ENCODE measurements at places on chromosomes 13 and 19. TPM values are rescaled to one million over a fixed set of nuclear protein-coding genes. Genes with fewer than 3 reads are reported as not detected.

- no peak overlapping the region for H3K27ac ChIP-seq
- no peaks in the 10 kb centered on the region for H3K36me3 ChIP-seq
- no peaks in the 10 kb centered on the region for H3K27me3 ChIP-seq
- no peaks in the 10 kb centered on the region for H3K4me1 ChIP-seq
- DNase-seq = no peak
These were observed 590.8 kb downstream of the LMO7 start for GRCh38 chr13:76226941-76227340.

Gene METTL21C
- not detected for total RNA-seq

GRCh38 chr13:61276401-61276800 lies 139.2 kb downstream of the PCDH20 start:
- H3K4me3 ChIP-seq = no peak overlapping the region
- no peaks in the 10 kb centered on the region for H3K36me3 ChIP-seq
- no peaks in the 10 kb centered on the region for H3K4me1 ChIP-seq

GRCh38 chr13:20185366-20186056 lies 7.2 kb downstream of the GJB2 start:
- peaks cover 3% of the 10 kb centered on the region for H3K4me1 ChIP-seq
- no peak for DNase-seq
- no peak overlapping the region for H3K27ac ChIP-seq
- no peak overlapping the region for H3K4me3 ChIP-seq

GRCh38 chr19:10729411-10729810 lies 11.5 kb downstream of the DNM2 start:
- no peaks in the 10 kb centered on the region for H3K27me3 ChIP-seq
- H3K36me3 ChIP-seq = no peaks in the 10 kb centered on the region

Gene YJEFN3
- total RNA-seq = 2.4 TPM

DNA sequence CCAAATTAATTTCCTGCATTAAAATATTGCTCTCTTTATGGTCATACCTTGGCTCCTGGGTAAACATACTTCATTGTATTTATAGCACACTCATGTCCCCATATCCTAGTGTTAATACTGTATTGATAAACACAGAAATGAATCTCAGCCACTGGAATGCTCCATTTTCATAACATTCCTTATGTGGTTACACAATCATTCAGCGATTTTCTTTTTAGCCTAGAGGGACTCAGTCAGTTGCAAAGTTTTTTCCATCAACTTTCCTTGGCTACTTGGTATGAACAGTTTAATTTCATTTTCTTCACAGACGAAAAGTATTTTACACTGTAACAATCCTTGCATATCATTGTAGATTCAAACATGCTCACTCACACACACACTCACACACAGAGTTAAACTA lies 471.5 kb downstream of the FGF14 start:
- no peaks in the 10 kb centered on the region for H3K4me1 ChIP-seq
- no peak for DNase-seq
- no peak overlapping the region for H3K4me3 ChIP-seq
- H3K36me3 ChIP-seq = no peaks in the 10 kb centered on the region
- H3K27ac ChIP-seq = no peak overlapping the region

- H3K36me3 ChIP-seq = no peaks in the 10 kb centered on the region
- H3K4me1 ChIP-seq = no peaks in the 10 kb centered on the region
- DNase-seq = no peak
- no peak overlapping the region for H3K4me3 ChIP-seq
These were observed 98.8 kb downstream of the CRYL1 start for GRCh38 chr13:20426766-20427448.

GRCh38 chr13:26562512-26562890 lies 5.0 kb downstream of the WASF3 start:
- DNase-seq = no peak
- H3K36me3 ChIP-seq = no peaks in the 10 kb centered on the region
- no peaks in the 10 kb centered on the region for H3K27me3 ChIP-seq
- peaks cover 3% of the 10 kb centered on the region for H3K4me1 ChIP-seq

DNA sequence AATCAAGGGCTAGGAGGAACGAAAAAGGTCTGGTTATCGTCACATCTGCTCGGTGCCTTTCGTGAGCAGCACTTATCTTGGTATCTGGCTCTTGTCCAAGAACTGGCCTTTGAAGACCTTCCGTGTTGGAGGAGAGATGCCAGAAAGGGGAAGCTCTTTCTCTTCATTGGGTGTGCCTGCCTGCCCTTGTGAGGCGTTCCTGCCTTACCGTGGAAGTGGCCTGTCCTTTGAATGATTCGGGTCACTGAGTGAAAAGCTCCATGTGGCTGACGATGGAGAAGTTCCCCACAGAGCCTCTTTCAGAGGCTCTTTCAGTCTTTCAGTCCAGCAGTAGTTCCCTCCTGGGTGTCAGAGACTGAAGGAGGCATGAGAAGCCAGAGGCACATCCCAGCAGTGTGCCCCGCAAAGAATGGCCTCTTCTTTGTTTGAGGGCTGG lies 121.5 kb upstream of the SLC10A2 start:
- DNase-seq = no peak
- no peak overlapping the region for H3K4me3 ChIP-seq
- no peaks in the 10 kb centered on the region for H3K36me3 ChIP-seq
- H3K4me1 ChIP-seq = no peaks in the 10 kb centered on the region
- no peaks in the 10 kb centered on the region for H3K27me3 ChIP-seq

DNA sequence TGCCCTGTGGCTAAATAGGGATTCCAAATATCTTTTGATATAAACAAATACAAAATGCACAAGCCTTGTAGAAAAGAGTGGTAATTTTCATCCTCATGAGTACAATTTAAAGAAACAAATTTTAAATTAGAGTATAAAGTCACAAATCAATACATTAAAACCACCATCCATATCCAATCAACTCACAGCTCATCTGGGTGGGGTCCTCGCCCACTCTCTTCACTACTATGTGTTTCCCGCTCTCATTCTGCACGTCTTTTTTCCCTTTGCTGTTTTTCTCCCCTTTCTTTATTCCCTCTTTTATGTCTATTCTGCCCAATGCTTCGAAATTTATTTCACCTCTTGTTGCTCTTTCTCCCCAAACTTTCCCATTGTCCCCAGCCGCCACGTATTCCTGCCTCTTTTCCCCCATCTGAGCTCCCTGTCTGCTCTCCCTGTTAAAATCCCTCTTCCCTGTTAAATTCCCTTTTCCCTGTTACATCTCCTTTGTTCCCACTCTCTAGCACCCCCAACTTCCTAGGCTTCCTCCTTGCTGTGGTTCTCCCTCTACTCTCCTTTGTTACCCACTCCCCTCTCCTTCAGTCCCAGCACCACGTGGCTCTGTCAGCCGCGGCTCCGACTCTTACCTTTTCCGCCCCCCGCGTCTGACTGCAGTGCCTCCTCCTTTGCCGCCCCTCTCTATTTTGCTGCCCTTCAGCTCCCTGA lies 1.3 kb downstream of the ZNF616 start:
- H3K27ac ChIP-seq = peak overlapping the region; percentile 94
- H3K27me3 ChIP-seq = no peaks in the 10 kb centered on the region
- DNase-seq = no peak
- peaks cover 20% of the 10 kb centered on the region for H3K4me1 ChIP-seq
- H3K36me3 ChIP-seq = no peaks in the 10 kb centered on the region

- H3K36me3 ChIP-seq = no peaks in the 10 kb centered on the region
- no peaks in the 10 kb centered on the region for H3K27me3 ChIP-seq
- no peak overlapping the region for H3K27ac ChIP-seq
- H3K4me1 ChIP-seq = no peaks in the 10 kb centered on the region
- no peak overlapping the region for H3K4me3 ChIP-seq
These were observed 19.5 kb upstream of the IFT88 start for GRCh38 chr13:20547479-20547908.

- H3K27ac ChIP-seq = no peak overlapping the region
- DNase-seq = no peak
- peaks cover 11% of the 10 kb centered on the region for H3K36me3 ChIP-seq
- H3K4me1 ChIP-seq = no peaks in the 10 kb centered on the region
- H3K4me3 ChIP-seq = no peak overlapping the region
These were observed 140.9 kb downstream of the TBC1D4 start for GRCh38 chr13:75341028-75341427.

GRCh38 chr13:23473221-23473620 lies 39.7 kb upstream of the SACS start:
- H3K27me3 ChIP-seq = no peaks in the 10 kb centered on the region
- no peaks in the 10 kb centered on the region for H3K4me1 ChIP-seq
- H3K36me3 ChIP-seq = no peaks in the 10 kb centered on the region
- DNase-seq = no peak

Gene PODNL1
- 0.83 TPM for total RNA-seq

DNA sequence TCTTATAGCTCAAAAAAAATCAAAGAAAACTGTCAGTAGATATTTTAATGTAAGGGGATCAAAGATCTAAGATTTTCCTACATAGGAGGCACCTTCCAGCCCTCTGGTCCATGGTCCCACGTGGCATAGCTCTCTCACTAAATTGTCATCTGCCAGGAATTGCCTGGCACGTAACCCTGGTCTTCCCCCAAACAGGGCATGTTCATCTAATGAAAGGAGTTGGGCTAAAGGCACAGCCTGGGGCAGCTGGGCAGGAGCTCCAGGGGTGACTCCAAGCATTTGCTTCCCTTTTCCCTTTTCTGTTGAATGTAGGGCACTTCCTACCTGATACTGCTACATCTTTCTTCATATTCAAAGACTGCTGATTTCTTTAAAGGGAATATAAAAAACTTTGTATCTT lies 148.7 kb downstream of the COL4A1 start:
- H3K27ac ChIP-seq = peak overlapping the region; percentile 6
- no peak for DNase-seq
- H3K36me3 ChIP-seq = peaks cover 59% of the 10 kb centered on the region
- no peak overlapping the region for H3K4me3 ChIP-seq
- no peaks in the 10 kb centered on the region for H3K27me3 ChIP-seq
- H3K4me1 ChIP-seq = peaks cover 11% of the 10 kb centered on the region

- peaks cover 41% of the 10 kb centered on the region for H3K4me1 ChIP-seq
- H3K4me3 ChIP-seq = no peak overlapping the region
- H3K36me3 ChIP-seq = no peaks in the 10 kb centered on the region
- no peak for DNase-seq
- H3K27ac ChIP-seq = peak overlapping the region; percentile 90
These were observed 21.7 kb downstream of the EDNRB start for GRCh38 chr13:77896977-77897376.

Gene CEACAM4
- total RNA-seq = 0.49 TPM

DNA sequence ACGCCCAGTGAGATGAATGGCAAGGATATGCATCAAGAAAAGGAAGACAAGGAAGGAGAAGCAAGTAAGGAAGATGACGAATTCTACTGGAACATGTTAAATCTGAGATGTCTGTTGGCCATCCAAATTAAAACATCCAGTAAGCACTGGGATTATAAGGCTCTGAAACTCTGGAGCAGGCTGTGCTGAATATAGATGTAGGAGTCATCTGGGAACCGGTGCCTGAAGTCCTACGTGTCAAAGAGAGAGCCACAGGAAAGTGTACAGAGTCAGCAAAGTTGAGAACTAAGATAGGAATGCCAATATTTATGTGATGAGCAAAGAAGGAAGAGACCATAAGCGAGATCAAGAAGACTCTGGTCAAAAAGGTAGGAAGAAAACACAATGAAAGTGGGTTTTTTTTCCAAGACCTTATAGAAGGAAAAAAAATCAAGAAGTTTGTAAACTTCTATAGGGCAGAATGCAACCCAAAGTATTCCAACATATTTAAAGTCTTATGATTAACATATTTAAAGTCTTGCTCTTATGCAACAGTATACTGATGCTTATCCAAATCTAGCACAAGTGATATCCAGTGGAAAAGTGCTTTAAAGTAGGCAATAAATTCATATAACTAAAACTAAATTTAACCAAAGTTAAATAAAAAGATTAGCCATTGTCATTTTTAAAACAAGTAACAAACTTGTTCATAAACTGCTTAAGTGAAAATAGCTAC lies 51.2 kb upstream of the EEF1AKMT1 start:
- H3K4me1 ChIP-seq = peaks cover 16% of the 10 kb centered on the region
- no peaks in the 10 kb centered on the region for H3K36me3 ChIP-seq
- peak overlapping the region; percentile 1 for H3K4me3 ChIP-seq
- peak overlapping the region; percentile 79 for H3K27ac ChIP-seq
- DNase-seq = no peak

DNA sequence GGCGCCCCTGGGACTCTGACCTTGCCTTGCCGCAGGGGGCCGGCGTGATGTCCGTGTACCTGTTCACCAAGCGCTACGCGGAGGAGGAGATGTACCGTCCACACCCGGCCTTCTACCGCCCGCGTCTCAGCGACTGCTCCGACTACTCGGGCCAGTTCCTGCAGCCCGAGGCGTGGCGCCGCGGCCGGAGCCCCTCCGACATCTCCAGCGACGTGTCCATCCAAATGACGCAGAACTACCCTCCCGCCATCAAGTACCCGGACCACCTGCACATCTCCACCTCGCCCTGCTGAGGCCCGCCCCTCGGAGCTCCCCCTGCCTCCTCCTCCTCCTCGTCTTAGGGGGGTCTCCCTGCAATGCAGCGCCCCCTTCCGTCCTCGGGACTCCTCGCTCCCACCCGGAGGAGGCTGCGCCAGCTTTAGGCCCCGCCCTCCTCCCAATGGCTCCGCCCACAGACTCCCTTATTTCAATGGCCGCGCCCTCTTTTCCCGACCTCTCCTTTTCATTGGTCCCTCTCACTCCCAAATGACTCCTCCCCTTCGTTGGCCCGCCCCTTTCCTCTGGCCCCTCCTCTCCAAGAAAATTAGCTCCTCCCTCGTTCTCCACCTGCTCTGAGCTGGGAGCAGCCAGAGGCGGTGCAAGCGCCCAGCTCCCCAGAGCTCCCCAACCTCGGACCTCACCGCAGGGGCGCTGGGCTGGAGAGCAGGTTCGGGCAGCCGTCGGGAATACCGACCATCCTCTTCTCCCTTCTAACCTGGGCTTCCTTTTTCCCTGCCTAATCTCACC lies 20.5 kb upstream of the CACNG8 start:
- peaks cover 85% of the 10 kb centered on the region for H3K27me3 ChIP-seq
- H3K27ac ChIP-seq = no peak overlapping the region
- H3K4me3 ChIP-seq = no peak overlapping the region
- H3K36me3 ChIP-seq = no peaks in the 10 kb centered on the region
- DNase-seq = no peak

DNA sequence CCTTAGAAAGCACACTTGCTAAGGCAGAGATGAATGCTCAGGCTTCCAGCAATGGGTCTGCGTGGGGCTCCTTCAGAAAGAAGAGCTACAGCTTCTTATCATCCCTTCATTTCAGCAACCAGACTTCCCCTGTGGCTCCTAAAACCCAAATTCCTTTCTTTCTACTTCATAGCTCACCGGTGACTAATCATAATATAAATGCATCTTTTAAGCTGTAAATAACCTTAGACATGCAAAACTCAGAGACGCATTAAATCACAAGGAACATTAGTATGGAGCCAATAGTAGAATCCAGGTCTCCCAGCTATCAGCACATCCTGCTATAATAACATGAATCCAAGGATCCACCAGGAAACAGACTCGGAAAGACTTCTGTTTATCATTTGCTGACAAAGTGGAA lies 375.6 kb downstream of the COG6 start:
- H3K27me3 ChIP-seq = no peaks in the 10 kb centered on the region
- no peaks in the 10 kb centered on the region for H3K4me1 ChIP-seq
- H3K4me3 ChIP-seq = no peak overlapping the region
- DNase-seq = no peak
